Pulmonary artery endothelial cell (primary cell): ENCODE measurements at places on chromosomes 16 and 17. TPM values are rescaled to one million over a fixed set of nuclear protein-coding genes. Genes with fewer than 3 reads are reported as not detected.

RNF112 gene
- total RNA-seq: 0.07 TPM in 2 replicates

ITGAD gene
- total RNA-seq: not detected in 2 replicates

KRT12 gene
- total RNA-seq: not detected in 2 replicates

KRTAP17-1 gene
- total RNA-seq: not detected in 2 replicates

LAT gene
- total RNA-seq: 0.13 and 0.18 TPM in 2 replicates
